ENCODE measurements at places on chromosomes 4 and X. TPM values are rescaled to one million over a fixed set of nuclear protein-coding genes. Genes with fewer than 3 reads are reported as not detected.

Gene CLGN
- total RNA-seq: 0.07 TPM

Gene GNPDA2
- total RNA-seq: 10.3 TPM

Gene GABRA4
- total RNA-seq: not detected

Gene ZRSR2
- total RNA-seq: 20.8 TPM

Gene FAM199X
- total RNA-seq: 12.0 TPM

Gene CT45A5
- total RNA-seq: not detected

Gene NPY2R
- total RNA-seq: not detected

Gene OTUD6A
- not detected for total RNA-seq

Gene SYP
- 1.8 TPM for total RNA-seq

Gene CLDN2
- not detected for total RNA-seq

Gene FAM114A1
- total RNA-seq: 1.6 TPM

Gene SLC4A4
- total RNA-seq: 2.9 TPM

Gene FAM133A
- total RNA-seq: not detected

Gene NUDT11
- 0.55 TPM for total RNA-seq

Gene SSX2
- total RNA-seq: not detected

Gene MAML3
- total RNA-seq: 1.1 TPM

Gene CYSLTR1
- 41.8 TPM for total RNA-seq

Gene DCAF12L2
- total RNA-seq: not detected

Gene ADAM29
- total RNA-seq: not detected

Gene SLC6A14
- total RNA-seq: not detected

Gene PABPC1L2B
- not detected for total RNA-seq

Gene CXXC4
- not detected for total RNA-seq

Gene GLUD2
- 0.29 TPM for total RNA-seq

Gene MCTS1
- total RNA-seq: 49.3 TPM

Gene JAKMIP1
- total RNA-seq: 5.2 TPM

Gene ADGRG2
- total RNA-seq: not detected

Gene TMSB15C
- 4.1 TPM for total RNA-seq

Gene CFAP99
- total RNA-seq: not detected

Gene KCTD8
- not detected for total RNA-seq

Gene TLR10
- 0.15 TPM for total RNA-seq

Gene TMEM154
- 32.2 TPM for total RNA-seq

Gene ADH7
- not detected for total RNA-seq

Gene CXorf49
- not detected for total RNA-seq

Gene ATP11C
- 20.0 TPM for total RNA-seq

Gene ATRX
- total RNA-seq: 78.0 TPM

Gene SRPX2
- total RNA-seq: not detected

Gene FRAS1
- not detected for total RNA-seq
